Left ventricle myocardium inferior (tissue), 1 donor: ENCODE measurements at places on chromosomes 12 and 14.
A peak's percentile ranks its signal among the peaks of the same experiment; 100 is the strongest.

- DNase-seq: no peak
Observed at GRCh38 chr12:115984616-115985015, 292.9 kb downstream of the MED13L start.

- peak; percentile 79 for DNase-seq
Observed at GRCh38 chr14:23141706-23142444, 22.8 kb upstream of the CEBPE start.

- DNase-seq: no peak
Observed at GRCh38 chr12:61993734-61994345, 266.4 kb upstream of the USP15 start.

GRCh38 chr14:70416725-70417349 is at the start of gene SYNJ2BP:
Gene SYNJ2BP (minus strand): TSS chr14:70417090. CDS start chr14:70416963, 127 bp downstream.
- peak; percentile 69 for DNase-seq

GRCh38 chr14:53953828-53954550 is 2.6 kb downstream of the BMP4 start:
- peak; percentile 38 for DNase-seq

GRCh38 chr12:105078712-105079570 is 5.3 kb downstream of the ALDH1L2 start:
- DNase-seq: no peak
